ENCODE measurements at places on chromosomes 16 and 17. TPM values are rescaled to one million over a fixed set of nuclear protein-coding genes. Genes with fewer than 3 reads are reported as not detected.
A peak's percentile ranks its signal among the peaks of the same experiment; 100 is the strongest.

CASKIN2 gene
- total RNA-seq = 3.0 TPM

PTRH2 gene
- 28.3 TPM for total RNA-seq

- DNase-seq = no peak
These were observed 8.1 kb downstream of the CNP start for GRCh38 chr17:41974658-41975057.

DNA sequence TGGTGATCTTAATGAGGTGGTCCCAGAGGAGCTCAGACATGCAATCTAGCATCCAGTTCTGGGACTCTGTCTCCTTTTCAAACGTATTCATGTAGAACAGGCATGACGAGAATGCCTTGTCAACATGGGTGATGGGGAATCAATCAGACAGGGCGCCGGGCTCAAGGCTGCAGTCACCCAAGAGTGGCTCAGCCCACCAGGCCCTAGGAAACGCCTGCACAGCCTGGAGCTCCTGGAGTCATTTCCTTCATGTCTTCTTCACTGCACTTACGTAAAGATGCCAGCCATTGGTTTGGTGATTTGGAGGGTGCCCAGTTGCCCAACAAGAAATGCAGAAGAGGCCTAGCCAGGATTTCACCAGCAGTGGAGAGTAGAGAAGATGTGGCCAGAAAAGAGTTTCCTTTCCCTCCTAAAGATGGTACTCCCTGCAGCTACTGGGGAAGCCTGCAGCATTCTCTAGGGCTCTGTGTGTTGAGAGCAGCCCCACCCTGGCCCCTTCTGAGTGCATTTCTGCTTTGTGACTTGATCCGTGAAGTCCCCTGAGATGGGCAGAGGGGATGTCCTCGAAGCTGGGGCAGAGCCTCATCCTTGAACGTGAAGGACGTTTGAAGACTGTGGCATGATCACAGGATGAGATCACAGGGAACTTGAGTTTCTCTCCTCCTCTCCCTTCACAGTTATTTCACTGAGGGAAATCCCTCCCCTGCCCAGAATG, 24.0 kb upstream of the STH start:
- no peak for DNase-seq

KRT39 gene
- not detected for total RNA-seq

- no peak for DNase-seq
These were observed 16.9 kb downstream of the BLMH start for GRCh38 chr17:30274887-30275286.

GRCh38 chr17:65712383-65713267, 151.2 kb upstream of the AXIN2 start:
- no peak for DNase-seq

- DNase-seq = no peak
These were observed 39.2 kb downstream of the TMEM11 start for GRCh38 chr17:21174713-21175112.

CLDN6 gene
- total RNA-seq = not detected

DNA sequence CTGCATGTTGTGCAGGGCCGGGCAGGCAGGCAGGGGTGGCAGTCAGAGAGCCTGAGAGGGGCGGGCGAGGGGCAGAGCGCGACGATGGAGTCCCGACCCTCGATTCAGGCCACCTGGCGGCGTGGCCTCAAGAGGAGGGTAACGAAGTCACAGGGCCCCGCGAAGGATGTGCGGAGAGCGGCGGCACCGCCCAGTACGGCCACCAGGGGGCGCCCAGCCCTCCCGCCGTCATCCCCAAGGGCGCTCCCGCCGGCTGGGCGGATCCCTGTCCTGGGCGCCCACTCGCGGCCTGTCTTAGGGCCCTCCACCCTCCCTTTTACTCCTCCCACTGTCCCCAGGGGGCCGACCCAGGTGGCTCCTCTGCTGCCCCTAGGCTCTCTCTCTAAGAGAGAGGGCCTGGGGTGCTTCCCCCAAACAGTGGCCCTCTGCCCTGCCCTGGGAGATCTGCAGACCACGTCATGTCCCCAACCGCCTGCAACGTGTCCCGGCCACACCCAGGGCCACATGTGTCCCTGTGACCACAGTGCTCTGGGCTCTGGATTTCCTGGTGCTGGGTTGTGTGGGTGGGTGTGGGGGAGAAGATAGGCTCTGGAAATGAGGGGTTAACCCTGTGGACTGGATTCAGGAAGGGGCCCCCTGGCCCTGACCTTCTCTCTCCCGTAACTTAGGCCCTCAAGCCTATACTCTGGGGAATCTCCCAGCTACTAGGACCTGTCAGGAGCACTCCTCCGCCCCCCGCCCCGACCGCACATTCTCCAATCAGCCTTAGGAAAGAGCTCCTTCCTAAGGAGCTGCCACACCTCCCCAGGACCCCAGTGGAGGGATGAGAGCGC, 5.9 kb downstream of the DPEP2 start:
- peak; percentile 67 for DNase-seq

DNA sequence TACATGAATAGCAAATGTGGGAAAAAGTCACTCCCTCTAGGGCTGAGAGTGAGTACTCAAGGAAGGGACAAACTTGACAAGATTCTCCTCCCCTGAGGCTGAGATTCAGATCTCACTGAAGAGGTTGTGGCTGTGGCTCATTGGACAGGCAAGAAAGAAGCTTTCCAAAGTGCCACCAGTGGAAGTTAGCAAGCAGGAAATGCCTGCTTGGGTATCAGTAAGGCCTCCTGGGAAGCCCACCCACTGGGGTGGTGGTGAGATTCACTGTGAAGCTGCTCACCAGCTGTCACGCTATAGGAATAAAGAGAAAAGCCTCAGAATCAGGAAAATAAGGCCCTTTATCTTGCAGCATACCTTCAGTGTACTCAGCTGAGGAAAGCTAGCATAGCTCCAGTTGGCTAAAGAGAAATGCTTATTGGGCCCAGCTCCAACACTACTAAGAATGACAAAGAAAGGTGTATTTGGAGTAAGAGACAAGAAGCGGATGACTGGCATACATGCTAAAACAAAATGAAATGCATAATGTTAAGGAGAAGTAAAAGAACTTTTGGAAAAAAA, 274.4 kb upstream of the TOM1L1 start:
- no peak for DNase-seq

GRCh38 chr16:65024767-65025178, 97.1 kb downstream of the CDH11 start:
- DNase-seq = peak; percentile 8

- DNase-seq = no peak
These were observed 13.5 kb downstream of the SCO1 start for GRCh38 chr17:10683853-10684252.

- no peak for DNase-seq
These were observed 207.0 kb upstream of the IRX3 start for GRCh38 chr16:54493594-54493993.

ALOXE3 gene
- not detected for total RNA-seq

EVI2B gene
- total RNA-seq = not detected

SOST gene
- total RNA-seq = not detected

DNA sequence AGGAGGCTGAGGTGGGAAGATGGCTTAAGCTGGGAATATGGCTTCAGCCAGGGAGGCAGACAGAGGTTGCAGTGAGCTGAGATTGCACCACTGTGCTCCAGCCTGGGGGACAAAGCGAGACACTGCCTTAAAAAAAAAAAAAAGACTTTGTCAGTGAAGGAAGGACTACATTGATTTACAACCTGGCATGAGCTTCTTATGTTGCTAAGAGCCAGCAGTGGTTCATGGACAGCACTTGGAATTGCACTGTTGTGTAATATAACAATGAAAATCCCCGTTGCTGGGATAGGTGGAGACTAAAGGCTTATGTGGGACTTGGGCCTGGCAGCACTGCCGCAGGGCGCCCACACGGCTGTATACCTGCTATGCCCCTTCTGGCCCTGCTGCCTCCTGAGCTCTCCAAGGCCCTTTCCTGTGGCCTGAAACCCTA, 14.1 kb upstream of the SLC16A5 start:
- DNase-seq = no peak

CALB2 gene
- total RNA-seq = 11.3 TPM

DNA sequence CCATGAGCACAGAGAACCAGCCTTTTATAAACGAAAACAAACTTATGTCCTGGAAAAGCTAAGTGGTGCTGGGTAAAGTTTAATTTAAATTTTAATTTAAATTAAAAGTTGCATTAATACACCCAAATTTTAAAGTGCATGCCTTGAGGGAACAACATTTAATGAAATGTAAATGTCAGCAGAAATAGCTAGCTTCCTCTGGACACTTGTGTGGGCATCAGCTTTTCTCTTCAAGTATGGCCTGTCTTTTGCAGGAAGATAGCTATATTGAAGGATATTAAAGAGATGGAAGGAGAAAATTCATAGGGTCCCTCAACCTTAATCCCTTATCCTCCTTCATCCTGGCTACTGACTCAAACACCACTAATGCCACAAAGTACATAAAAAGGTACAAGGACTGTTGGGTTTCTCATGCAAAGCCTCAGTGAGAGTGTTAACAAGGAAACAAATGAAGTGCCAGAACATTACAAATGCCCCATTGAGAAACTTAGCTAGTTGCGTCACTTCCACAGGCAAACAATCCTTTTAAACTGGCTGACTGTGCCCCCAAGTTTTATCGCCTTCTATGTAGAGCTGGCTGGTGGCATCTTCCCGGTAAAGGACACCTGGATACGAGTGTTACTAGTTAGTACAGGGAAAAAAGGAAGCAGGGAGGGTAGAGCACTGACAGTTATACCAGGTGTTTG, 14.1 kb downstream of the PHF12 start:
- no peak for DNase-seq

SLC6A2 gene
- not detected for total RNA-seq

NKD1 gene
- 0.42 TPM for total RNA-seq

DNA sequence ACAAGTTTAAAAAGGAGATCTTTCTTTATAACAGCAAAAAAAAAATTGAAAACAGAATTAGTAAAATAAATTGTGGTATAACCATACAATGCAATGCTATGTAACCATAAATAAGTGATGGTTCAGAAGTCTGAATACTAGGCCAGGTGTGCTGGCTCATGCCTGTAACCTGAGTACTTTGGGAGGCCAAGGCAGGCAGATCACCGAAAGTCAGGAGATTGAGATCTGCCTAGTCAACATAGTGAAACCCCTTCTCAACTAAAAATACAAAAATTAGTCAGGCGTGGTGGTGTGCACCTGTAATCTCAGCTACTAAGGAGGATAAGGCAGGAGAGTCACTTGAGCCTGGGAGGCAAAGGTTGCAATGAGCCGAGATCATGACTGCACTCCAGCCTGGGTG, 34.6 kb downstream of the CCT6B start:
- no peak for DNase-seq

UTS2R gene
- total RNA-seq = not detected

PRSS33 gene
- total RNA-seq = not detected

GRCh38 chr17:57875290-57876022, 25.6 kb upstream of the MRPS23 start:
- DNase-seq = peak; percentile 98

TVP23C gene
- total RNA-seq = 33.8 TPM

DNA sequence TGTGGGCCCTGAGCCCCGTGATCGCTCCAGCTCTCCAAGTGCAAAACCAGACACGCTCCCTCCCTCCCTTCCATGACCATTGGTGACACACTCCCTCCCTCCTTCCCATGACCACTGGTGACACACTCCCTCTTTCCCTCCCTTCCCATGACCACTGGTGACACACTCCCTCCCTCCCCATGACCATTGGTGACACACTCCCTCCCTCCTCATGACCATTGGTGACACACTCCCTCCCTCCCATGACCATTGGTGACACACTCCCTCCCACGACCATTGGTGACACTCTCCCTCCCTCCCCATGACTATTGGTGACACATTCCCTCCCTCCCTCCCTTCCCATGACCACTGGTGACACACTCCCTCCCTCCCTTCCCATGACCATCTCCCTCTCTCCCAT, 56.3 kb downstream of the LMF1 start:
- peak; percentile 17 for DNase-seq

DNA sequence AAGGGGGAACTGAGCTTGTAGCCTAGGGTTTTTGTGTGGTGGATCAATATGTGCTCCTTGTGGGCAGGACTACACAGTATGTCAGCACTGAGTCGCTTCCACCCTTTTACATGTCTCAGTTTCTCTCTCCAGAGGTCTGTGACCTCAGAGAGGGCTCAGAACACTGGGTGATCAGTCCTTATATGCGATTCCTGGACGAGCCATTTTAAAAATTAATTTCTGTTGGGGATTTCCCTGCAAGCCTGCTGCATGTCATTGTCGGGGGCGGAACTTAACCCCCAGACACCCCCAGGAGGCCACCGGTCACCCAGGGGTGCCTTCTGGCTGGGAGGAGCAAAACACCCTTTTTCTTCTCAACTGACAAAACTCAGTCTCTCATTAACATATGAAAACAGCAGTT, 14.1 kb downstream of the DHRS7B start:
- DNase-seq = no peak

PPM1E gene
- 2.1 TPM for total RNA-seq

DNA sequence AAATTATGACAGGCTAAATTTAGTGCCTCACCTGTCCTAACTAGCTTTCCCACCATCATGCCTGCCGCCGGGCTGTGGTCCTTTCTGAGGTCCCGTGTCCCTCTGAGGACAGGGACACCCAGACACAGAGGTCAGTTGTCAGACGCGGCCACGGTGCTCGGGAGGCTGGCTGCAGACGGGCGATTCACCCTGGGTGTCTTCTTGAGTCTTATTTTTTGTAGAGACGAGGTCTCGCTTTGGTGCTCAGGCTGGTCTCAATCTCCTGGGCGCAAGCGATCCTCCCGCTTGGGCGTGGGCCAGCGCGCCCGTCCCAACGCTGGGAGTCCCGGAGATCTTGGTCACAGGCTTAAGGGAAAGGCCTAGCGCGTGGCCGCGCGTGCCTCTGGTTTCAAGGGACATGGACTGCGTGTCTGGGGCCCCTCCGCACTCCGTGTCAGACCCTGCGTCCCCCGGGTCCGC, 797 bp upstream of the RAB11FIP3 start:
- DNase-seq = peak; percentile 53

DNA sequence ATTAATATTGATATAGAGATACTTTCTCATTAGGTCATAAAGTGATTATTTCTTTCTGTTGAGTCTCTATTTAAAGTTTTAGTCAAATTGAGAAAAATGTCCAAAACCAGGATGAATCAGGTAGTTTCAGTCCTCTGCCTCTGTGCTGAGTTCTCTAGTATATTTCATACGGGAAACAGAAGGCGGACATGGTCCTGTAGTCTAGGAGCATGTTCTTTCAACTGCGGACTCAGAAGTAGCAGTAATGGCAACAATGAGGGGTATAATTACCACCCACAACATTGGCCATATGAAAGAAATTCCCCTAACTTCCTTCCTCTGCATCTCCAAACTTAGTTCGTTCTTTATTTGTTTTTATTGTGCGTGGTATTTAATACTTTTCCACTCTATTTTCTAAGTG, 50.1 kb downstream of the TBX4 start:
- no peak for DNase-seq

TRPV3 gene
- 0.97 TPM for total RNA-seq

AANAT gene
- not detected for total RNA-seq

DNA sequence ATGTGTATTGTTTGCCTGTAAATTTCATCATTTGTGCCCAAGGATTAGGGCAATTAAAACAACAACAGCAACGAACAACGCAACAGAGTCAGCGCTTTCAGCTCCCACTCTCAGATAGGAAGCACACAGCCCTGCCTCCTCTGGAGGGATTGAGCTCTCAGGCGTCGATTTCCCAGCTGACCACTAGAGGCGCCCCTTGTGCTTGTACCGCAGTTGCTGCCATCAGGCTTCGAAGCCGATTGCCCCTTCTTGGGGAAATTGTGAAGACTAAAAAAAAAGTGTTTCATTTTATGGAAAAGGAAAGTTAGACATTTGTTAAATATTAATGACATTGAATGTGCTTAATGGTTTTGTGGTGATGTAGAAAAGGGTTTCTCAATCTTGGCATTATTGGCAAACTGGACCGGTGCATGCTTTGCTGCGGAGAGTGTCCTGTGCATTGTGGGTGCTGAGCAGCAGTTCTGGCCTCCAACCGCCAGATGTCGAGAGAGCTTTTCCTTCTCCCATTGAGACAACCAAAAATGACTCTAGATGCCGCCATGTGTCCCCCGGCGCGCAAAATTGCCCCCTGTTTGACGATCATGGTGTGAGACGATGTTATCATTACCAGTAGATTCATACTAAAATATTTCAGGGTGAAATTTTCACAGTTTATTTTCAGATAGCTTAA, 650.4 kb upstream of the RBFOX1 start:
- peak; percentile 34 for DNase-seq

Data from Daoy (cell line).